ENCODE measurements at places on chromosomes 2 and 18.

DNA sequence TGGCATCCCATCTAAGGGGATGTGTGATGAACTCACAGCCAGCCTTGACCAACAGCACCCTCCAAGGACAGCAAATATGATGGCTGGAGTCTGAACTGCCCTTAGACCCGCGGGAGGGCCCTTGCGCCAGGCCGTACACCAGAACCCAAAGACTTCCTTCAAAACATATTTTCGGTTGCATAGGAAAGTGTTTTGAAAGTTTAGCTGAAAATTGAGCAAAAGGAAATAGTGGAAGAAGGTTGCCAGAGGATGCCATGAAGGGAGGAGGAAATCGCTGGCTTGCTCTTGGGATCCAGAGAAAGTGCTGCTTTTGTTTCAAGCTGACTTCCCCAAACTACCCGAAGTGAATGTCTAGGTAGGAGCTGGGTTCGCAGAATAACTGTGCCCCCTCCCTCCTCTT is 61.3 kb downstream of the IL1R2 start:
- DNase-seq: no peak

GRCh38 chr18:50494569-50494968 is 65.3 kb upstream of the MAPK4 start:
- no peak for DNase-seq

DNA sequence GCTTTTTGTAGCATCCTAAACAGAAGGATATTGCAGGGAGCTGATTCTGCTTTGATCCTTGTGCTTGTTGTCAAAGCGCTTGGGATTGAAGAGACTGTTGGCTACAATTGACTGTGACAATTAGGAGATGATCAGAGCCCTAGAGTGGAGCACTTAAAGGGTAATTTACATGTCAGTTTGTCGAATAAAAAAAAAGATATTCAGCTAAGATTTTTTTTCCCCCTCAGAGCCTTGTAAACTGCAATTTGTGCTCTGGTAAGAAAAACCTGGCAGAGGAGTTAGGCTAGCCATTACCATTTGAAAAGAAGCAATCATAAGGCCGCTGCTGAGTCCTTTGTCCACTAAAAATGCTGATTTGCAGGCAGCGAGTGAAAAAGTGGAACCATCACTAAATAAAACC is 47.8 kb upstream of the ZEB2 start:
- DNase-seq: no peak

DNA sequence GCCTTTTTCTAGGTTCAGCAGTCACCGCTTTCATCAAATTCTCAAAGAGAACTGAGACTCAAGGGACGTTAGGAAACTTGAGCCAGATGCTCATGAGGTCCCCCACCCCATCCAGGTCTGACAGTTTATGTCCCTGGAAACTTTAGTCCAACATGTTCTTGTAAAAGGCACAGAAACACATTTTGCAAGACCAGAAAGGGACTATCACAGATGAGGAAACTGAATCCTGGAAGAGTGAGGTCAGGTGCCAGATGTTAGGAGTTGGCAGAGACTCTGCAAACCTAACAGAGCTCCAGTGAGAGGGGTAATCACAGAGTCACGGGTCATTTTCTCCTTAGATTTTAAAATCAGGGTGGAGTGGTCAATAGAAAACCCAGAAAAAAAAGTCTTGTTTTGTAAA is 76.6 kb downstream of the RDH14 start:
- DNase-seq: no peak

DNA sequence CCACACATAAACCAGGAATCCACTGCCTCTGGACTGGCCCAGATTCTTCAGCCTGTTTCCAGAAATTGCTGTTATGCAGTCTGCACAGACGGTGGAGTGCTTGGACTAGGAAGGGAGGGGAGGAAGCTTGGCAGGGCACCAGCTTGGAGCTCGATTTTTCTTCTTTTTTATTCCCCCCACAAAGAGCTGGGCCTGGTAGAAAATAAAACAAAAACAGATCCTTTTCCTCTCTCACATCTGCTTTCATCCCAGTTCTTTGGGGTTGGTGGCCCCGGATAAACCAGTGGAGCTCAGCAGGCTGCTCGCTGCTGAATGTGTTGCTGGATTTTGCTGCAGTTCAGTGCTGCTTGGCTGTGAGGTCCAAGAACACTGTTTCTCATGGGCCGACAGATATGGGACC is 16.0 kb downstream of the LRRTM1 start:
- no peak for DNase-seq

DNA sequence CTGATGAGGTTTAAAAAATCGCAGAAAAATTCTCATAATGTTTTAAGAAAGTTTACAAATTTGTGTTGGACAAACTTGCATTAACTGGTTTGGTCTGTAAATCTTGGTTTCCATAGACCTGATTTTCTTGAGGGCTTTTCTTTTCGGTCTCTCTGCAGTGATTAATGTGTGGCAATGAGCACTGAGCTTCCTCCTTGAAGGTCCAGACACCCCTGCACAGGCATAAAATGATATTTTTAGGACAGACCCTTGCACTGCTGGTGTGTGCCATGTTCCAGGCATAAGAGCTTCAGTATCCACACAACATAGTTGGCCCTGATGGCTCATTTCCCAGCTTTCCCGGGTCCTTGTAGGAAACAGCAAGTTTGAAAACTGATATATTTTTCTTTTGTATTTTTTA is 33.7 kb downstream of the MRPL33 start:
- DNase-seq: no peak

Measured in activated CD4-positive, alpha-beta T cell treated with anti-CD3 and anti-CD28 coated beads, Interleukin-2, amount 50 U/mL, for 24 hours (primary cell).